NCI-H1048 (cell line): ENCODE measurements at places on chromosomes 2 and 18.
A peak's percentile ranks its signal among the peaks of the same experiment; 100 is the strongest.

DNA sequence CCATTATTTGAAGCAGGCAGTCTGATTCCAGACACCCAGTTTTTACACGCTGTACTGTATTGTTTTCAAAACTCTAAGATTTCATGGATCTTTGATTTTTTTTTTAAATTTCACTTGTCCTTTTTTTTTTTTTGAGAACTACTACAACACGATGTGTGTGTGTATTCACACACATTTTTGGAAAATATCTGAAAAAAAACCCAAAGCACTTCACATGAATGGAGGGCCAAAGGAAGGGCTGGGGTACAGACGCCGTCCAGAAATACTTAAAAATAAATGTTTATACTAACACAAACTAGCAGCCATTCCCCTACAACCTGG is 314 bp upstream of the SSB start:
- DNase-seq: no peak

- no peak for DNase-seq
Observed at GRCh38 chr2:37085731-37086147, 1.4 kb downstream of the GPATCH11 start.

GRCh38 chr18:78160961-78161656 is 818.5 kb upstream of the SALL3 start:
- DNase-seq: no peak

DNA sequence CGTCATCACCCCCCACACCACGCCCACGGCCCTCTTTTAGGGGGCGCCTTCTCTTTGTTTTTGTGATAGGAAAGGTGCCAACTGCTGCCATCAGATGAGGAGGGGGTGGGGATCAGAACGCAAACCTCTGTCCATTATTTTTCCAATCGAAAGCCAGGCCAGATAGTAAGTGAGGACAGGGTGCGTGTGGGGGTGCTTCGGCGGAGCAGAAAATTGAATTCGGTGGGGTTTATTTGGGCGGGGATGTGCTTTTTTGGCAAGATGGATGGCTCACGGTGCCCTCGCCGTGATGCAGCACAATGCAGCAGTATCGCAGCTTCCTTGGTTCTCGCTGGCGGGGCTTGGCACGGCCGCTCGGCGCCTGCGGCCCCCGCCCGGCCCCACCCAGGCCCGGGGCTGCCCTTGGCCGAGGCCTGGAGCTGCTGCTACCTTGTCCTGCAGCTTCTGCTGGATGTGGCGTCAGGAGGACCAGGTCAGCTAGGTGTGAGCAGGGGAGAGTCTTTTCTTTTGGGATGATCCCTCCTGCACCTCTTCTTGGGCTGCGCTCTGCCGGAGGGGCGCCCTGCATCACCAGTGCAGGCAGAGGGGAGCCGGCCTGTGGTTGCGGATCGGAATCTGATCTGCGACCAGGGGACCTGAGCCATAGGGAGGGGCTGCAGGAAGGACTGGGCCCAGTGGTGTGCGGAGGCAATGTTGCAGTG is 1.3 kb downstream of the SPTBN1 start:
- no peak for DNase-seq

GRCh38 chr2:152682663-152683062 is 34.6 kb downstream of the PRPF40A start:
- no peak for DNase-seq

- DNase-seq: no peak
Observed at GRCh38 chr18:10248738-10249137, 205.7 kb upstream of the APCDD1 start.

GRCh38 chr2:188204824-188205223 is 86.8 kb upstream of the GULP1 start:
- DNase-seq: no peak

DNA sequence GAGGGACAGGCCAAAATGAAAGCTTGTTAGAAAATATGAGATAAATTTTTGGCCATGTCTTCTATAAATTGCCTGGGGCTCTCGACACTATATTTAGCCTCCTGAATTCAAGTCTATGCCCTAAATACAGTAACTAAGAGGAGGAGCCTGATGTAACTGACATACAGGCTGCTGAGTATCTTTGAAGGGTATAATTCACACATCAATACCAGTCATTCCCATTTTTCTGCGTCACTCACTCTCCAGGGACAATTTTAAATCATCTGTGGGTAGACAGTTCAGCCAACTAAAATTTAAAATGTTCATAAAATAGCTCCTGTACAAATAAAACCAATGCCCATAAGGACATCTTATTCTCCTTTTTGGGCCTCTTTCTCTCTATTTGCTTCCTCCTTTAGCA is 105.9 kb downstream of the AP1S3 start:
- DNase-seq: no peak

GRCh38 chr2:164538240-164538866 is 82.9 kb downstream of the GRB14 start:
- DNase-seq: peak; percentile 9

- no peak for DNase-seq
Observed at GRCh38 chr18:34857320-34857719, 147.2 kb downstream of the DTNA start.

DNA sequence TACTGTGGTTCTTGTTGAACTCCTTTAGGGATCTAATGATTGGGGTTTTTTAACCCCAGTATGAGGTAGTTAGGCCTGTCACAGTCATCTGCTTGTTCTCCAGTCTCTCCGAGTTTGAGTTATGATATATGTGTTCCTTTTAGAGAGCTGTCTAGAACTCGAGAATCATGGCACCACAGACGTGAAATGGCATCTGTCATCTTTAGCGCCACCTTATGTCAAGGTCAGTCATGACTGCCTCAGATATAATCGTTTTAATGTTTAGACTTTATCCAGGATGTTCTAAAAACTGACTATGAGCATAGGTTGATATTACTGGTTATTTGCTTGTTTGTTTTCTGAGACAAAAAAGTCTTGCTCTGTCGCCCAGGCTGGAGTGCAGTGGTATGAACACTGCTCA is 112.2 kb downstream of the CEP192 start:
- DNase-seq: no peak

DNA sequence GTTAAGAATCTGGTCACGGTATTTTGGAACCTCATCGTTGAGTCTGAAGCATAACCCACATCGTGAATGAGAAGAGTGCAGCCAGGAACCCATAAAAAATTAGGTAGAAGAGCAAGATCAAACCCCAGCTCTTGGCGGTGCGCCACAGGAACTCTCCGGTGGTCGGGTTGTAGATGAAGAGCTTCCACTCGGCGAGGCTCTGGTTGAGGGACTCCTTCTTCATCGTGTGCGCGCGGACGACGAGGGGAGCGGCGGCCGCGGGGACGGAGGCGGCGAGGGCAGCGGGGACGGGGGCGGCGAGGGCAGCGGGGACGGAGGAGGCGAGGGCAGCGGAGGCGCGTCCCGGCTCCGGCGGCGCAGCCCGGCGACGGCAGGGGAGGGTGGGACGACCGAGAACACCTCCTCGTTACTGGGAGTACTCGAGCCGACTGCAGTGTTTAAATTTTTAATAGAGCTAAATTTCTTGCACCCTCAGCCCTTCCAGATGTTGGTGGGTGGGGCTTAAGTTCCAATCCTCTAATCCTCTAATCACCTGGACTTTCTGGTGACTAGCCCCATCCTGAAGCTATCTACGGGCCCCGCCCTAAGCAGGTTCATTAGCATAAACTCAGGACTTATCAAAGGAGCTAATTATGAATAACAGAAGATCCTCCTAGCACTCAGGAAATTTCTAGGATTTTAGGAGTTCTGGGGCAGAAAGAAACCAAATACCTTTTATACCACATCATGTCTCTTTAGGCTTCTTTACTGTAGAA is 20.4 kb upstream of the PAPOLG start:
- DNase-seq: no peak

- DNase-seq: no peak
Observed at GRCh38 chr2:143078104-143078503, 51.1 kb upstream of the ARHGAP15 start.

DNA sequence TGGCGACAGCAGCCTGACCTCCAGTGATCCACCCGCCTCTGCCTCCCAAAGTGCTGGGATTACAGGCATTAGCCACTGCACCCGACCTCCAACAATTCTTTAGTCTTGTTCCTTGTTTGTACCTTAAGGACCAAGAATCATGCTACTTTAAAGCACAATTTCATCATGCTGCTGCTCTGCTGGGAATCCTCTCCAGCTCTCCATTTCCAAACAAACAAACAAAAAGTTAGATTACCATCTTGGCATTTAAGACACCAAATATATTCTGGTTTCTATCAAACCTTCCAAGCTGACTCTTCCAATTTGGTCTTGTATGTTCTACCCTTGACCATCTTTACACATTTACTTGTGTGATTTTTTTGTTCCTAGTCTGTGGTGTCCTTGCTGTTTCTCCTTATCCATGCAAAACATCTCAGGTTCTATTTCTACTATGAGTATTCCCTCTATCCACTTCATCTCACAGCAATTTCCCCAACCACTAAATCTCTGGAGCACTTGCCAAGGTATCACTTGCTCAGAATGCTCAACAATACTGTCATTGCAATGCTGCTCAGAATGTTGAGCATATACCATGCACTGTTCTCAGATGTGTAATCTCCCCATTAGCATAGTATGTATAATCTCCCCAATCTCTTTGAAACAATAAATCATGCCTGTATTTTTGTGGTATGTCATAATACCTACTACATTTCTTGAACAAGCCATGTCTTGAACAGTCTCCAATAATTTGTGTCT is 73.2 kb upstream of the GALNT5 start:
- no peak for DNase-seq

GRCh38 chr18:29104671-29105070 is 927.7 kb upstream of the CDH2 start:
- DNase-seq: no peak

- no peak for DNase-seq
Observed at GRCh38 chr18:62616331-62616805, 93.5 kb downstream of the ZCCHC2 start.

GRCh38 chr2:108236676-108237335 is 3.0 kb upstream of the SULT1C3 start:
- no peak for DNase-seq

- DNase-seq: no peak
Observed at GRCh38 chr2:143357966-143358365, 228.7 kb downstream of the ARHGAP15 start.

DNA sequence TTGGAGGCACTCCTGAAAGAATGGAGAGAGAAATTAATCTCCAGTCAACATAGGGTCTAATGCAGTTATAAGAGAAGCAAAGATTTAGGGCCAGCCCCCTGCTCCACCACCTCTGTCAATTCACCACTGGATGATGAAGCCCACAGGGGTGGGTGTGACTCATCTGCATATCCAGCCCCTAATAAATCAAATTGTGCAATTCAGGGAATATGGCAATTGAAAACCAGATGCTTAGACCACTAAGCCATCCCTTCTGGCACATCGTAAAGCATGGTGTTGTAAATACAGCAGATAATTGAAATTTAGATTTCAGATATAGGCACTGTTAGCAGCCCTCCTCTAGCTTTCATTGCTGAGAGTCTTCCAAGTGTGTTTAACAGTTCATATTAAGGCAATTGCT is 541.4 kb downstream of the PARD3B start:
- no peak for DNase-seq

DNA sequence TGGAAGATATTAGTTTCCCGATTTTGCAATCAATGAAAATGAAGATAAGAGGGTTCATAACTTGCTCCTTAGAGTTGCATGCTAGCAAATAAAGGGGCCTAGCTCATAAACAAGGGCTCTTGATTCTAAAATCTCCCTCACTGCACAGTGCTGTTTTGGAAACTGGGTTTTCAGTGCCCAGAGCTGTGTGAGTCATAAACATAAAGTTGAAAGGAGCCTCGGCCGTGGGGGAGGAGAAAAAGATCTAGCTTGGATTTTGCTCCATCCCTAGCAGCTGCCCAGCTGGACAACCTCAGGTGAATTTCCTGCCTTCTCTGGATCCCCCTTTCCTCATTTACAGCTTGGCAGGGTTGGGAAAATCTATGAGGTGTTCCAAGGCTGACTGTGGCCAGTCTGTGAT is 42.5 kb downstream of the LYPD1 start:
- DNase-seq: no peak

DNA sequence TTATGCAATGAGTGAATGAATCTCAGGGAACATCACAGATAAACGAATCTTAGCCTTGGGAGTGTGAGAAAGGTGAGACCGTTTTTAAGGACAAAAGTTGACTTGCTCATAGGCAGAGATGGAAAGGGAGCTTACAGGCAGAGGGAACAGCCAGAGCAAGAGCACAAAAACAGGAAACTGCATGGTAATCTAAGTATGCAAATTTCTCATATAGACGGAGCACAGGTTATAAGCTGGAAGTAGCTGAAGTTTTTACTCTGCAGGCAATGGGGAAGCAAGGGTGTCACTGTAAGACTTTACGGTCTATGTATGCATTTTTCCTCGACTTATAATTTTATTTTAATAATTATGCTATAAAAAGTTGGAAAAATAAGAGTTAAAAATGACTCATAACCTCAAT is 44.8 kb upstream of the STRN start:
- no peak for DNase-seq
